Activated CD4-positive, alpha-beta T cell treated with anti-CD3 and anti-CD28 coated beads for 48 hours (primary cell): ENCODE measurements at places on chromosomes 16 and 17.

- no peak for DNase-seq
These were observed 453.8 kb upstream of the HSBP1 start for GRCh38 chr16:83354015-83354414.

DNA sequence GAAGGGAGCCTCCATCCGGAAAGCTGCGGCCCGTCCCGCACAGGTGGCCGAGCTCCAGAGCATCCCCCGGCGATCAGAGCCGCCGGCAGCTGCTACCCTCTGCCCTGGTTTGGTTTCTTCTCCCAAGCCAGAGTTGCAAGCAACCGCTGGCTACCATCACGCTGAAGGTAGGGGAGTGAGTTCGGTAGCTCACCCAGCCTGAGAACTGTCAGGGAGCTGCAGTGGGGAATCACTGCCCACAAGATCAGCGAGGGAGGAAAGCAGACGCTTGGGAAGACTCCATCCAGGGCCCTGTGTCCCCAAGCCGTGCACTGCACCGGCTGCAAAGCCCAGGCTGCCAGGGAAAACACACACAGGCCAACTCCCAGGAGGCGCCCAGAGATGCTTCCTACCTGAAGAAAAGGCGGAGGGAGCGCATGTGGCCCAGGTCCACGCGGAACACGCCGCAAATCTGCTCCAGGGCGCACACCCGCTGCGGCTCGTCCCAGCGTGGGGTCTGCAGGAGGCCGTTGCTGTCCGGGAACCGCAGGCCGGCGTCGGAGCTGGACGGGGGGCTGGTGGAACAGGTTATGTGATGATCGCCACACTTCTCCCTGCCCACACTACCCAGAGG, 83.3 kb downstream of the TBC1D16 start:
- no peak for DNase-seq

GRCh38 chr16:80723091-80723490, 81.3 kb downstream of the CDYL2 start:
- DNase-seq = no peak

GRCh38 chr17:32269377-32269776, 3.7 kb downstream of the RHBDL3 start:
- DNase-seq = no peak

DNA sequence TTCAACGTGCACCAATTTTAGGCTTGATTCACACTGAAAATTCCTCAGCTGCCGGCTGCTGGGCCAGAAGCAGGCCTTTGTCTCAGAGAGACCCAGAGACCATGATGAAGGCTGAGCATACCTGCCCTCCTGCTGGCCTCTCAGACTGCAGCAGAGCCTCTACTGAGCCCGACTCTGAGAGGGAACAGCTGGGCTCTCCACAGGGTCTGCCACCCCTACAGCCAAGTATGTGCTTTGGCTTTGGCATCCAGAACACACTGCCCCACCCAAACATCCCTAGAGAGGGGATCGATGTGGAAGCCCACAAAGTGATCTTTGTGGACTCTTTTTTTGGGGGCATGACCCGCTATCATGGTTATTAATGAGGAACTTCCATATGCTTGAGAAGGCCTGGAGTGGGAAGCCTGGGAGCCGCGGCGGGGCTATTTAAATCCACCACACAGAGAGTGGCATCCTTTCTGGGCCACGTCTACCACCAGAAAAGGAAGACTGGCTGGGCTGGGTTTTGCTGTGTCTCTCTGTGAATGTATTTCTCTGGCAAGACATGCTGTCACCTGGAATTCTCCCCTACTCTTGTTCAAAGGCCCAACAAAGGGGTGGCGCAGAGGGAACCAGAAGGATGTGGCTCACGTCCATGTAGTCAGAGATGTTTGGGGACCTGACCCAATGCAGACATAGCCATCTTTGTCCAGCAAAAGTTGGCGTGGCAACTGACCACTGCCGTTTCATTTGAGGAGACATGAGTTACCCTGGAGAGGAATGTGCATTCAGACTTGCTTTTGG, 69.3 kb downstream of the GNAO1 start:
- no peak for DNase-seq

DNA sequence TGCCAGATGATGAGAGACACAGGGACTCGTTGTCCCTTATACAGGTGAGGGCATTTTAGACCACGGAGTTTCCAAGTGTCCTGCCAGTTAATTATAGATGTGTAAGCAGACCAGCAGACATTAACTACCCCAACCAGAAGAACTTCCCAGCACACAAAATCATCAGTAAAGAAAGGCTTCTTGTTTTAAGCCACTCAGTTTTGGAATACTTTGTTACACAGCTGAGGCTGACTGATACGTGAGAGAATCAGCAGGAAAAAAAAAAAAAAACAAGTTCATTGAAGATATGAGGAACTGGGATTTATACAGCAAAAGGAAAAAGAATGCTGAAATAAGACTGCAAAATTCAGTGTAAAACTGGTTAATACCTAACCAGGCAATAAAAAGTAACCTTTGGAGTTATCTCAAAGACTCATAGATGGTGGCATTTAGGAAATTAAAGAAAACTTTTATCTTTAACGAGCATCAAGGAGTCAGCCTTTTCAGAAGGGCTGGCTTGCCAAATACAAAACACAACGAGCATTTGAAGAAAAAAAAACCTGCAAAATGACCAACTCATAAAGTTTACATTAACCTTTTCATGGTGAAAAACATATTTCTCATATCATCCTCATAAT, 28.1 kb downstream of the TMEM238L start:
- DNase-seq = no peak

DNA sequence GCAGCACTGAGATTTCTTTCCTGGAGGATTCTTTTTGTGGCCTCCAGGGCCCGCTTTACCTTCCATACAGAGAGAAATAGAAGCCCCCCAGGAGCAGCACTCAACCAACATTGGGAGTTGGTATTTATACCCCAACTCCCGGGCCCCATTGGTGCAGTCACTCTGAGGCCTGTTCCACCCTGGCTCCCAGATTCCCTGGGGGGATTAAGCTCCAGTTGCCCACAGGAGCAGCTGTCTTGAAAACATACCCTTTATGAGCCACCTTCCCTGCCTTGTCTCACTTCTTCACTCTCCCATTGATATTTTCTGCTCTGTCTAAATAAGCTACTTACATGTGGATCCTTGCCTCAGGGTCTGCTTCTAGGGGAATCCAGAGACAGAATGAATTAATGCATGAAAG, 167.8 kb downstream of the KATNIP start:
- DNase-seq = no peak

- DNase-seq = no peak
These were observed 45.6 kb downstream of the SLC47A1 start for GRCh38 chr17:19579192-19579761.

DNA sequence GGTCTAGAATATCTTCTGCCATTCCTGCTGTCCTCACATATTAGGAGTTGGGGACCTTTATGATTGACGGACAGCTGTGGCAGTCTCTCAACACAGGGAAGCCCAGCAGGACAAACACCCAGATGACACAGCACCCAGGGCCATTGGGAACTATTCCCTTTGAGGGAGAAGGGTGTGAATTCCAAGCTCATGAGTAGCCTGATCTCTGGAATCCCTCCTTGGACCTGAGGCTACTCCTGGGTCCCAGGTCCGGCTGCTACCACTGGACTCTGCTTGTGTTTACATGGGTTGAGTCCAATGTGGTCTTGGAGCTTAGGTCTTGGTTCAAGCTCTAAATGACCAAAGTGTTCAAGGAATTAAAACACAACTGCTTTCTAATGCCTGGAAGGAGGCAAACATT, 78.9 kb downstream of the SLC6A2 start:
- no peak for DNase-seq

DNA sequence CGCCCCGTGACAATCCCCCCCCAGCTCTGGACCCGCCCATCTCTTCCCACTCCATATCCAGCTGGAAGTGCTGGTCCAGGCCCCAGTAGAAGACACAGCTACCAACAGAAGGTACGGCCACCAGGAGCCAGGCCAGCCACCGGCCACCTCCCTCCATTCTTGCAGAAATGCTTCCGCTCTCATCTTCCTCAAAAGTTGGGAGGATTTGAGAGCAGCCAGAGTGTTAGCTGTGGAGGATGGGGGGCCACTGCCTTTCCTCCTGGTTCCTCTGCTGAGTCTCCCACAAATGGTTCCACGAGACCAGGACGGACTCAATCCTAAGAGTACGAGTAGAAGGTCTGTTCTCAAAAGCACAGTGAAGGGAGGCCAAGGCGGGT, 78.3 kb downstream of the GAS7 start:
- DNase-seq = no peak

DNA sequence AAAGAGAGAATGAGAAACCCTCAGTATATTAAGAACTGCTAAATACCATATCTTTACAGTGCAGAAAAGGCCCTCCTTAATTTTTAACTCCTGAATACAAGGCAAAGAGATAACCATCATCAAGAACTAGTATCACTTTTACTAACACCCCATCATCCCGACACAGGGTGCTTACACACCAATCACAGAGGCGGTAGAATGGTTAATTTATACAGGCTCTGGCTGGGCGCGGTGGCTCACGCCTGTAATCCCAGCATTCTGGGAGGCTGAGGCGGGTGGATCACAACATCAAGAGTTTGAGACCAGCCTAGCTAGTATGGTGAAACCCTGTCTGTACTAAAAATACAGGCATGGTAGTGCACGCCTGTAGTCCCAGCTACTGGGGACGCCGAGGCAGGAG, 4.2 kb downstream of the PSMD12 start:
- peak; percentile 37 for DNase-seq

GRCh38 chr17:29195465-29196081, 15.4 kb upstream of the MYO18A start:
- DNase-seq = peak; percentile 17

DNA sequence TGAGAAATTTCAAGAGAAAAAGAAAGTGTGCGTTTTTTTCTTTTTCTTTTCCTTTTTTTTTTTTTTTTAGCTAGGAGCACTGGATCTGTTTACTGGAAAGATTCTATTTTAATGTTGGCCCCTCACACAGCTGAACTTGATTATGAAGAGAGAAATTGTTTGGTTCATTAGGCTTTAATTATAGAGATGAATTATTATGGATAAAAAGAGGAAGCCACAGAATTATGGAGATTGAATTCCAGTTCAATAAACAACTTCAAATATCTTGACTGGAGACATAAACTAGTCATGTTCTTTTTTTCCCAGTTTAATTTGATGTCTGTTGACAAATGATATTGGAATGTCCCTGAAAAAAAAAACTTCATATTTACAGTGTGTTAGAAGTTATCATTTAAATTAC, 152.0 kb upstream of the HS3ST3A1 start:
- DNase-seq = no peak

GRCh38 chr16:50765861-50766260, 24.0 kb downstream of the CYLD start:
- DNase-seq = no peak

GRCh38 chr17:49247944-49248343, 17.4 kb upstream of the PHOSPHO1 start:
- DNase-seq = no peak

DNA sequence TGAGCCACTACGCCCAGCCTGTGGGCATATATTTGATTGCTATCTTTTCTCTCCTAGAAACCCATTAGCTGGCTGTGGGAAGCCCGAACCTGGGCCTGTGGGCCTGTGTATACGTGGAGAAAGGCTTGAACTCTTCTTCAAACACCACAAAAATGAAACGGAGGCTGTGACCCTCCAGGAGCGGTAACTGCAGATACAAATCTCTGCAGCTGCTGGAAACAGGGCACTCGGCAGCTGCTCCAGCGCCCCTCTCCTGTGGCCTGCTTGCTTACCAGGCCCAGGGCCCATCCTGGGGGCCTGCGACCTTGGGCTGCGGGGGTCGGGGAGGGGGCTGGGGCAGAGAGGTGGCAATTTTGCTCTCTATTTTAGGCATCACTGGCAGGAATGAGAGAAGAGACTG, 28.0 kb upstream of the MTSS2 start:
- no peak for DNase-seq

- DNase-seq = no peak
These were observed 234.9 kb downstream of the IRF8 start for GRCh38 chr16:86133847-86134375.

DNA sequence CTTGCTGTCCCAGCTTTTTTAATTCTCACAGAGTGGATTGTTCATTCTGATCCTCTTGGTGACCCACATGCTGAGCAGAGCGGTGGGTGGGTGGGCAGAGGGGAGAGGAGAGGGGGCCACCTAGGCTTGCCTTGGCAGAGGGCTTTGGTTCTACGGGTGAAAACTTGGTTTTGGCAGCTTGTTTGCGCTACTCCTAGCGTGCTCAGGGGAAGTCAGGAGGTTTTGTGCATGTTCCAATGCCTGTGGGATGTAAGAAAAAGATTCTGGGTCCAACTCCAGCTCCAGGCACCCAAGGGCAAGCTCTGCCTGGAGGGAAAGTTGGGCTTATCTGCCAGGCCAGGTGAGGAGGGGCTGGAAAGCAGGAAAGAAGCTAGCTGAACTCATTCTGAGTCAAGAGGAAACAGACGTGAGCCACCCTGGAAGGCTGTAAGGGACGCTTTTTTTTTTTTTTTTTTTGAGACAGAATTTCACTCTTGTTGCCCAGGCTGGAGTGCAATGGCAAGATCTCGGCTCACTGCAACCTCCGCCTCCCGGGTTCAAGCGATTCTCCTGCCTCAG, 169.1 kb downstream of the WSCD1 start:
- no peak for DNase-seq
